T-helper 2 cell treated with Interferon-gamma antibody and Interleukin-4, amounts not matched to agents 100 ng/mL and 5 ng/mL, for 36 hours (primary cell): ENCODE measurements at places on chromosomes 5 and 9. TPM values are rescaled to one million over a fixed set of nuclear protein-coding genes. Genes with fewer than 3 reads are reported as not detected.

ANKRD20A1 gene
- 2.3 and 2.4 TPM in 2 replicates for total RNA-seq

LCN15 gene
- not detected in 2 replicates for total RNA-seq

ALDOB gene
- total RNA-seq, result not detected in 2 replicates

MROH2B gene
- total RNA-seq, result not detected in 2 replicates

IGIP gene
- total RNA-seq, result 3.4 and 3.8 TPM in 2 replicates

ENTREP1 gene
- total RNA-seq, result 0.05 TPM in 1 of 2 replicates, not detected in the other

PTGS1 gene
- total RNA-seq, result 0.43 and 0.45 TPM in 2 replicates

F12 gene
- 1.2 and 1.9 TPM in 2 replicates for total RNA-seq

CNTFR gene
- total RNA-seq, result not detected in 2 replicates

SOX30 gene
- 0.11 and 0.16 TPM in 2 replicates for total RNA-seq

PCDHB10 gene
- total RNA-seq, result not detected in 2 replicates

PCDHGB6 gene
- total RNA-seq, result 0.25 and 0.41 TPM in 2 replicates

ANKRD31 gene
- total RNA-seq, result 0.16 and 0.18 TPM in 2 replicates

GABRA1 gene
- total RNA-seq, result not detected in 2 replicates

IL5 gene
- 7.3 and 7.7 TPM in 2 replicates for total RNA-seq

PAPPA gene
- total RNA-seq, result not detected in 2 replicates

IL12B gene
- total RNA-seq, result 0.05 TPM in 1 of 2 replicates, not detected in the other

SIT1 gene
- total RNA-seq, result 198 and 205 TPM in 2 replicates

ADCY2 gene
- not detected in 2 replicates for total RNA-seq

NFIB gene
- total RNA-seq, result not detected in 2 replicates

ZFP37 gene
- 0.32 and 0.48 TPM in 2 replicates for total RNA-seq

TMEM174 gene
- not detected in 2 replicates for total RNA-seq

TYRP1 gene
- not detected in 2 replicates for total RNA-seq

MYOZ3 gene
- 0.07 TPM in 1 of 2 replicates, not detected in the other for total RNA-seq

MAMDC2 gene
- total RNA-seq, result not detected in 2 replicates

SLC27A4 gene
- 21.6 and 22.5 TPM in 2 replicates for total RNA-seq

SLC25A2 gene
- total RNA-seq, result 0.25 and 0.59 TPM in 2 replicates

CCNJL gene
- not detected in 2 replicates for total RNA-seq

ZBED3 gene
- 0.59 and 0.80 TPM in 2 replicates for total RNA-seq

COL15A1 gene
- total RNA-seq, result 0.20 and 0.23 TPM in 2 replicates

GPR150 gene
- 0.30 and 0.48 TPM in 2 replicates for total RNA-seq

HSPA4 gene
- total RNA-seq, result 115 and 117 TPM in 2 replicates

MYOT gene
- not detected in 2 replicates for total RNA-seq

SH2D3C gene
- 57.6 and 58.4 TPM in 2 replicates for total RNA-seq

SFXN1 gene
- 184 and 191 TPM in 2 replicates for total RNA-seq

FGF18 gene
- 0.20 TPM in 1 of 2 replicates, not detected in the other for total RNA-seq

MOB3B gene
- 0.34 and 0.39 TPM in 2 replicates for total RNA-seq

SPINK9 gene
- total RNA-seq, result not detected in 2 replicates

HCN1 gene
- total RNA-seq, result not detected in 2 replicates
